ENCODE measurements at places on chromosomes 5 and 9. TPM values are rescaled to one million over a fixed set of nuclear protein-coding genes. Genes with fewer than 3 reads are reported as not detected.

GPX8 gene
- total RNA-seq, result 70.8 TPM

CDO1 gene
- 0.82 TPM for total RNA-seq

PCDHA13 gene
- 0.10 TPM for total RNA-seq

ORM2 gene
- not detected for total RNA-seq

SLIT3 gene
- 7.4 TPM for total RNA-seq

TGFBI gene
- 125 TPM for total RNA-seq

COL5A1 gene
- total RNA-seq, result 185 TPM

PITX1 gene
- not detected for total RNA-seq

PLPPR1 gene
- total RNA-seq, result 1.1 TPM

AHRR gene
- 32.1 TPM for total RNA-seq

OR1J2 gene
- total RNA-seq, result not detected

LHFPL2 gene
- 65.3 TPM for total RNA-seq

SNX18 gene
- total RNA-seq, result 29.2 TPM

PCDHGB6 gene
- total RNA-seq, result 6.2 TPM

ELAVL2 gene
- total RNA-seq, result 1.3 TPM

FABP6 gene
- total RNA-seq, result not detected

EDIL3 gene
- 29.7 TPM for total RNA-seq

SPINK7 gene
- not detected for total RNA-seq

TNFSF8 gene
- total RNA-seq, result not detected

MAP3K1 gene
- total RNA-seq, result 13.2 TPM

DMRT3 gene
- total RNA-seq, result 0.47 TPM

MAT2B gene
- total RNA-seq, result 58.4 TPM

ANKDD1B gene
- 0.70 TPM for total RNA-seq

PCDHA4 gene
- not detected for total RNA-seq

DCAF12 gene
- 25.3 TPM for total RNA-seq

RANBP17 gene
- 12.9 TPM for total RNA-seq

NEUROG1 gene
- total RNA-seq, result not detected

ISOC1 gene
- total RNA-seq, result 14.3 TPM

LCN9 gene
- not detected for total RNA-seq

SMIM32 gene
- total RNA-seq, result not detected

FRRS1L gene
- total RNA-seq, result 0.10 TPM

SLC22A4 gene
- 25.0 TPM for total RNA-seq

CAST gene
- 190 TPM for total RNA-seq

IFNK gene
- total RNA-seq, result not detected

F2RL1 gene
- total RNA-seq, result 81.4 TPM

UBE2R2 gene
- 49.7 TPM for total RNA-seq

PSMD5 gene
- 36.3 TPM for total RNA-seq

DIPK1B gene
- total RNA-seq, result 247 TPM

TTC23L gene
- 0.41 TPM for total RNA-seq

WDR70 gene
- 17.6 TPM for total RNA-seq

C5orf63 gene
- total RNA-seq, result 10.3 TPM

Data from glomerular endothelial cell (primary cell).